ENCODE measurements at places on chromosomes 6 and 20.
A peak's percentile ranks its signal among the peaks of the same experiment; 100 is the strongest.

GRCh38 chr20:54214566-54214965 lies 6.7 kb downstream of the PFDN4 start:
- no peak for DNase-seq

DNA sequence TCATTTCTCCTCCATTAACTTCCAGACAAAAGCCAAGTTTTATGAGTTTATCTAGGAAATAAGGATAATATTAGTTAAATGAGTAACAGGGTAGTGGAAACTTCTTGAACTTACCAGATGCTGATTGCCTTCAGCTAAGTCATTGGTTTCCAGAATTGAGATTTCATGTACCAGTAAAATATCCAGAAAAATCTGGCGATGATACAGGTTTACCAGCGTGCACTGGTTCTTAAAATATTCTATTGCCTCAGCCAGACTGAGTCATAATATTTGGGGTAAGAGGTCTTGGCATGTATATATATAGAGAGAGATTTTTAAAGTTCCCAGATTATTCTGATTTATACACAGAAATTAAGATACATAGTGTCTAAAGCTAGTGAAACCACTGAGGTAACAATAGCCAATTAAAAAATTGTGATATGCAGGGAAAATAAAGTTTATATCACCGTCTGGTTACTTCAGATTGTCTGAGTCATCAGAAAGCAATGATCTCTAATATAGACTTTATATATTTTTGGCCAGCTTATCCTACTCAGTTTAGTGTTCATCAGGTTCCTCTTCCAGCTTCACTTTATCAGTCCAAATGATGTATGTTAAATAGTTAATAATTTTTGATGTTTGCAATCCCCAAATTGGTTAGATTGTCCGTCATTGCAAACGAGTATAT lies 39.5 kb upstream of the SDHAF4 start:
- no peak for DNase-seq

DNA sequence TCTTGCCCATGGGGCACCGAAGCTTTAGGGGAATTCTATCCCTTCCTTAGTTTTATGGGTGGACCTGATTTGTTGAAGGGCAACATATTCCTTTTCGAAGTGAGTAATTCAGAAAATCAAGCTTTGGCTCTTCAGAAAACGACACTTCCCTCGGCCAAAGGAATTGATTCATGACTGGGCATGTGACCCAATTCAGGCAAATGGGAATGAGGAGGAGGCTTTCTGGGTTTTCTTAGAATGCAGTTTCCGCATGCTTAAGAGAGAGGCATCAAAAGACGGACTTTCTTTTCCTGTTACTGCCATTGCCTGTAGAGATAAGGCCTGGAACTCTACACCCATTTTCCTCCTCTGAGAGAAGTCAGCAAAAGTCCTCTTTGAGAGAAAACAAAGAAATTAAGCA lies 179.5 kb downstream of the RFPL4B start:
- no peak for DNase-seq

GRCh38 chr6:51093871-51094270 lies 275.2 kb downstream of the TFAP2B start:
- DNase-seq: no peak

- peak; percentile 18 for DNase-seq
Observed at GRCh38 chr6:37192666-37193065, 22.7 kb downstream of the PIM1 start.

DNA sequence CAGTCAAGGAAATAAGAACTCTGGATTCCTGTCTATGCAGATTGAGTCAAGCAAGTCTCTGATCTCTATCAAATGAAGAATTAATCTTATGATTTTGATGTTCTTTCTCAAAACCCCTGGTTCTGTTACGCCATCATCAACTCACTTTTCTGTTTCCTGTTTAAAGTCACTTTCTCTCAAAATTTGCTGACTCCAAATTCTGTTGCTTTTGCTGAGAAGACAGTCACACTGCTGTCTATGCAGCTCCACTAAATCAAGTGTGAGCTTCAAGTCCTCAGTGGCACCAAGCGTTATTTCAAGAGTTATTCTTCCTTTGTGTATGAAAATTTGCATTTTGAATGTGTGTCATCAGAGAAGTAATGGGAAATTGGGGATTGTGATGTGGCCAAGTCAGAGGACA lies 663.3 kb downstream of the KIF16B start:
- DNase-seq: no peak

- DNase-seq: no peak
Observed at GRCh38 chr6:99344289-99344688, 5.2 kb downstream of the FAXC start.

- DNase-seq: no peak
Observed at GRCh38 chr20:24823176-24823784, 125.8 kb upstream of the CST7 start.

GRCh38 chr6:165962366-165962765 lies 205.3 kb downstream of the TBXT start:
- no peak for DNase-seq

- DNase-seq: no peak
Observed at GRCh38 chr6:71724456-71725125, 161.8 kb upstream of the RIMS1 start.

DNA sequence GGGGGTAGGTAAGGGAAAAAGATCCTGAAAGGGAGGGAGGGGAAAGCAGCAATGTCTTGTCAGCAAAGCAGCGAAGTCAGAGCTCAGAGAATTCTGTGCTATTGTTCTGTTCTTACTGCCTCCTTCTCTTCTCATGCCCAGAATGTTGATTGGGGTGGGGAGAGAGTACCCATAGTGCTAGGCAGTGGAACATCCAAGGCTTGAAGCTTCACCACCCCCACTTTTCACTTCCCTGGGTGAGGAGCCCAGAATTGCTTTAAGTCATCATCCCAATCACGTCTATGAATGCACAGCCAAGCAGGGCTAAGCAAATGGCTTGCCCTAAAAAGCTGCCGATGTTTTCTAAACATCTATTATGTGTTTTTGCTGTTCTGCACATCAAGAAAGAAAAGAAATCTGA lies 16.5 kb downstream of the REPS1 start:
- no peak for DNase-seq

DNA sequence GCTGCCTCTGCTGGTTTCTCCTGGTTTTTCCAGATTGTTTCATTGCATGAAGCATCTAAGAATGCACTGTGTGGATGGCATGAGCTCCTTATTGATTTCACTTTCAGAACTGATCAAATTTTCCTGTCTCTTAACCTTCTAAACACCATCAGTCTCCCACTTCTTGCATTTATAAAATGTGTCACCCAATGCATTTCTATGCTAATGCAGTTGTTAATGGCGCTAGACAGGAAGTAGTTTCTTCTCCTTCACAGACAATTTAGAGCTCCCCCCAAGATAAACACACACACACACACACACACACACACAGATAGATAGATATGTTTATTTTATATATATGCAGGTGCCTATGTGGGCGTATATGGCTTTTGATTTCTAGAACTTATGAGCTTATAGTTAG lies 45.6 kb upstream of the FOXA2 start:
- no peak for DNase-seq

DNA sequence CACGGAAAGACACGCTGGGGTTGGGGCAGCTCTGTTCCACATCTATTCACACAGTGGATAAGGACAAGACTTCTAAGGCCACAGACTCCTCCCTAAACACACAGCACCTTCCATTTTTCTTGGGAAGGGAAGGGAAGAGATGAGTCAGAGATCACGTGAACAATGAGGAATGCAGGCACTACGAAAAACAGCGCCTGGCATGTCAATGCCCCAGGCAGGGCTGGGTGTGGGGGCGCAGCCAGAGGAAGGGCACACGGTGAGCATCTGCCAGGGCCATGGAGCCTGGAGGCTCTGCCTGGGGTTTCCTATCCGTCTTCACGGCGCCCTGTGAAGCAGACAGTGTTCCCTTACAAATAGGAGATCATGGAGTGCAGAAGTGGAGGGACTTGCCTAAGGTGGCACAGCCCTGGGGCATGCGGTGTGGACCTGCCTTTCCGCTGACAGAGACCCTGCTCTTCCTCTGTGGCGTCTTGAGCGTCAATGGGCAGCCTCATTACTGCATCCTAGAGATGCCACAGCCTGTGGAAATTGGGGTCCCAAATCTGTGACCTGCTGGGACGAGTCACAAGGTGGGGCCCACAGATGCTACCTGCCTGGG lies 15.4 kb downstream of the UNC93A start:
- no peak for DNase-seq

- no peak for DNase-seq
Observed at GRCh38 chr6:12420626-12421025, 130.5 kb downstream of the EDN1 start.

DNA sequence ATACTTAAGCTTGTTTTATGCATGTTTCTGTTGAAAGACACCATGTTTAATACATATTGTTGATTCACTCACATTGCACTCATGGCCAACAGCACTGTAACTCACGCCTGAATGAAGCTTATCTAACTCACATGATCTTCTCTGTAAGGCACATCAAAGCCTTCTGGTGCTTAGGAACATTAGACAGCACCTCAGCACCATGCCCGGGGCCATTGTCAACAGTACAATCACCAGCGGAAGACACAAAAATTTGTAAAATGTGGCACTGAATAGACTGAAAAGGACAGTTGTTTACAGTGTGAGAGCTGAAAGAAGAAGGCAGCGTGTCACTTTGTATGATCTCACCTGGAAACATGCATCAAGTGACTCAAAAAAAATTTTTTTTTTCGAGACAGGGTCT lies 8.9 kb upstream of the TCF15 start:
- DNase-seq: no peak

DNA sequence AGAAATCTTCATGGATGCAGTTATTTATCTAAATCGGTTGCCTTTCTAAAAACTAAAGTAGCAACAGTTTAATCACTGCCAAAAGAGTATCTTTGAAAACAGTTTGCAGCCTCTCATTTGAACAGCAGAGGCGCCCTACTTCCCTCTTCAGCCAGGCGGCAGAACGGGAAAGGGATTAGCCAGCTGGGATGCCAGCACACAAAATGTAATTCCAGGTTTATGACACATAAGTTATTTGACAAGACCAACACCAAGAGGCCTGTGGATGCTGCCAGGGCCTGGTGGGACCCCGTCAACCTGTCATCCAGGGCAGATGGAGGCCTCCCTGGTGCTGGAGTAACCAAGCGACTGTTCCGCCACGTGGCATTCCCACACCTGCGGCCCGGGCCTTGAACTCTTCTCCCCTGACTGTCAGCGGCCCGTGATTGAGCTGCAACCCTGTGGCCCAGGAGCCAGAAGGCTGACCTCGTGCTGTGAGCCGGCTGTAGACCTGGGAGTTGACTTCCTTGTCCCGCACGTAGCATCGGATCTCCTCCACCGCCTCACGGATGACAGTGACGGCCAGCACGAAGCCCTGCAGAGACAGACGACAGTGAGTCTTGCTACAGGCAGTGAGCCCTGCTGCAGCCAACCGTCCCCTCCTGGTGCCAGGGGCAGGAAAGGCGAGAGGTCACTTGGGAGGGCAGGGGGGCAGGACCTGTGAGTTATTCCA lies 55.5 kb downstream of the ATP9A start:
- DNase-seq: no peak

- DNase-seq: no peak
Observed at GRCh38 chr6:108395297-108395696, 100.4 kb downstream of the AFG1L start.

- no peak for DNase-seq
Observed at GRCh38 chr6:155882527-155883333, 427.1 kb upstream of the NOX3 start.

GRCh38 chr20:32538526-32538939 lies 46.6 kb downstream of the NOL4L start:
- DNase-seq: no peak

DNA sequence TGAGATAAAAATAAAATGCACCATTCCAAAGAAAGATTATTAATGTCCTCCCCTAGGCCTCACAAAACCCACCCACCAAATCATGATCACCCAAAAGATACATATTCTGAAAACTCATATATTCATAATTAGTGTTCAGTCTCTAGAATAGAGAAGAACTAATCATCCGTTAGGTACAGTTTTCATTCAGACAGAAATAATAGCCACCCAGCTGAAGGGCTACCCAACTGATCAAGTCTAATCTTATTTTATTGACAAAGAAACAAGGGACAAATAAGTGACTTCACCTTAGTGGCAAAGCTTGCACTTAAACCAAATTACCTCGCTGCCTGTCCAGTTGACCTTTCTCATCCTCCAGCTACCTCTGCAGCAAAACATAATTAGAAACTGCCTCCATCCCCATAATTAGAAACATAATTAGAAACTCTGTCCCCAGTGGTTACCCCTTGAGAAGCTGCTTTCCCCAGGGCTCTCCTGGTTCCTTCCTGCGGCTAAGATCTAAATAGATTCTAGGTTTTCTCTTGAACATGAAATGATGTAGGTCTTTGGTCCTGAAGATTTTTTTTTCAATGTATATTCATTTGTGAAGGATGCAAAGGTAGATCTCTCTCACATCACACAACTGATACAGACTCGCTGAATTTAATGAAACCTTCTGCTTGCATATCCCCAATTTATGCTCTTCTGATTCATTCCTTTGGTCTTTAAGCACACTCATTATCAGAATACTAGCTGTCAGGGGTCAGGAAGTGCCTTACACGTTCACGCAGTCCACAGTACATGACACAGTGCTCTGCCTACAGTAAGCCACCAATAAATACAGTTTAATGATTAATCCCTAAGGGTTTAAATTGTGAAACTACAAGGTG lies 46.3 kb downstream of the HBS1L start:
- no peak for DNase-seq

- no peak for DNase-seq
Observed at GRCh38 chr6:105519954-105520353, 117.1 kb upstream of the PREP start.

GRCh38 chr6:40285996-40286395 lies 301.2 kb downstream of the LRFN2 start:
- DNase-seq: peak; percentile 48

GRCh38 chr6:38588631-38589366 lies 50.9 kb downstream of the BTBD9 start:
- DNase-seq: no peak

GRCh38 chr6:145087034-145087433 lies 648.3 kb downstream of the EPM2A start:
- DNase-seq: no peak

- DNase-seq: no peak
Observed at GRCh38 chr6:112883095-112883494, 536.0 kb downstream of the RFPL4B start.

DNA sequence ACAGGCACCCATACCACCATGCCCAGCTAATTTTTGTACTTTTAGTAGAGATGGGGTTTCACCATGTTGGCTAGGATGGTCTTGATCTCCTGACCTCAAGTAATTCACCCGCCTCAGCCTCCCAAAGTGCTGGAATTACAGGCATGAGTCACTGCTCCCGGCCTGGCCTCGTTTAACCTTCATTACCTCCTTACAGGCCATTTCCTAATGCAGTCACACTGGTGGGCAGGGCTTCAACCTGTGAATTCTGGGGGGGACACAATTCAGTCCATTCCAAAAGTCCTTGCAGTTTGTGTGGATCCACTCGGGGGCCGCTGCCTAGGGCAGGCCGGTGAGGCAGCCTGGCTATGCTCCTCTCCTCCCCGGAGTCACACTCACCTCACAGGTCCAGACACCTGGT lies 112.4 kb upstream of the SNX9 start:
- DNase-seq: no peak

GRCh38 chr6:27470023-27470422 lies 2.9 kb downstream of the ZNF184 start:
- no peak for DNase-seq

DNA sequence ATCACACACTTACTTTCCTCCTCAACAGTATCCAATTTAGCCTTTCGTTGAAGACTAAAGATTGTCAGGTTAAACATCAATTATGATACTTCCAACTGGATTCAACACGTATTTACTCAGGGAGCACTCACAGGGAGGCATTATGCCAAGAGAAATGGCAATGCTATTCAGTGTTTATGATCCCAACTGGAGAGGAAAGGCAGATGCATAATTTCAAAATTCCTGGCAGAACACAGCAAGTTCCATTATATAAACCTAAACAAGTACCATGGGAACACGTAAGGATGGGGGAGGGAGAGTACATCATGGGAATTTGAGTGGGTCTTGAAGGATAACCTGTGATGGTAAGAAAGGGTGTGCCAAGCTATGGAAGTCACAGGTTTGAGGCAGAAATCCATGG lies 112.7 kb downstream of the ISM1 start:
- DNase-seq: peak; percentile 62

Data from COR-L47 (cell line).